ENCODE measurements at places on chromosomes 3 and 15.

DNA sequence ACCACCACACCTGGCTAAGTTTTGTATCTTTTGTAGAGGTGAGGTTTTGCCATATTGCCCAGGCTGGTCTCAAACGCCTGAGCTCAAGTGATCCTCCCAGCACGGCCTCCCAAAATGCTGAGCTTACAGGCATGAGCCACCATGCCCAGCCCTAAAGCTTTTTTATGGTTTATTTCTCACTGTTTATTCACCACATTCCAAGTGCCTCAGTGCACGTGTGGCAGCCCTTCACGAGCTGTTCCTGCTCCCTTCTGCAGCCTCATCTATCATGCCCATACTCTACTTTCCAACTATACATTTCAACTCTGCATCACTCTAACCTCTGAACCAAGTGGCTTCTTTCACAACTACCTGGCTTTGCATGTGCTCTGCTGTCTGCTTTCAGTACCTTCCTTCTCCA is 17.9 kb upstream of the OSBPL11 start:
- peaks cover 3% of the 10 kb centered on the region for H3K27me3 ChIP-seq
- H3K27ac ChIP-seq = no peak overlapping the region
- H3K36me3 ChIP-seq = no peaks in the 10 kb centered on the region
- no peak overlapping the region for H3K4me3 ChIP-seq

GRCh38 chr3:107966276-107966675 is 124.6 kb downstream of the CD47 start:
- H3K27me3 ChIP-seq = no peaks in the 10 kb centered on the region
- H3K27ac ChIP-seq = no peak overlapping the region
- H3K4me3 ChIP-seq = no peak overlapping the region
- H3K4me1 ChIP-seq = peaks cover 6% of the 10 kb centered on the region

- H3K27me3 ChIP-seq = no peaks in the 10 kb centered on the region
- no peak for DNase-seq
- H3K4me3 ChIP-seq = no peak overlapping the region
- peaks cover 29% of the 10 kb centered on the region for H3K4me1 ChIP-seq
- peak overlapping the region; percentile 59 for H3K27ac ChIP-seq
These were observed 63.6 kb downstream of the SLC15A2 start for GRCh38 chr3:121957674-121958415.

DNA sequence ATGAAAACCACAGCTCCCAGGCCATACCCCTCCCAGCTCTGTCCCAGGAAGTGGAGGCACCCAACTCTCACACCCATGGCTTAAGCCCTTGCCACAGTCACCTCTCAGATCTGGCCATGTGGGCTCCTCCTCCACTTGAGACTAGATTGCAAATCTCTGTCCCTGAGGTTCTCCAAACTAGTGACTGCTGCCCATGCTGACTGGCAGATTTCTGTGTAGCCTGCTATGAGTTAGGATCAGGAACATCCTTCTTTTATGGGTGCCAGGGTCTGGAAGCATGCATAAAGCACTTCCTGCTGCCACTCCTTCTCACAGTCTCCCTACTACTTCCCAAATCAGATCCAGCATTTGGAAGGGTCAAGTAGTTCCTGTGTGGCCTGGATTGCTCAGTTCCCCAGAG is 59.6 kb upstream of the GOLIM4 start:
- no peak overlapping the region for H3K4me3 ChIP-seq
- peaks cover 7% of the 10 kb centered on the region for H3K27me3 ChIP-seq
- DNase-seq = no peak
- no peak overlapping the region for H3K27ac ChIP-seq
- H3K36me3 ChIP-seq = no peaks in the 10 kb centered on the region
- peaks cover 4% of the 10 kb centered on the region for H3K4me1 ChIP-seq

DNA sequence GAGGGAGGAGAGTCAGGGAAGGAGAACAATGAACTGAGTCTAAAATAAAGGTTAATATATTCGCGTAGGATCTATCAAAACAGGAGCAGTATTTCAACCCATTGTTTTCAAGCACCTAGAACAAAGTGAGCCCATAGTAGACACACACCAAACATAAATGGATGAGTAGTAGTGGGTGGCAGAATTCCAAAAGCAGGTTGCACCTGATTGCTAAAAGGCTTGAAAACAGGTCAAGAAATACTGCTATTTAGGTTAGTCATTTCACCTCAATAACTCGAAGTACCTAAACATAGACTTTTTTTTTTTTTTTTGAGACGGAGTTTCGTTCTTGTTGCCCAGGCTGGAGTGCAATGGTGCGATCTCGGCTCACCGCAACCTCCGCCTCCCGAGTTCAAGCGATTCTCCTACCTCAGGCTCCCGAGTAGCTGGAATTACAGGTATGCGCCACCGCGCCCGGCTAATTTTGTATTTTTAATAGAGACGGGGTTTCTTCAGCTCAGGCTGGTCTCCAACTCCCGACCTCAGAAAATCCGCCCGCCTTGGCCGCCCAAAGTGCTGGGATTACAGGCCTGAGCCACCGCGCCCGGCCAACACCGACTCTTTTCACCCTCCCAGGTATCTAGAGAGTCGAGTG is 855 bp upstream of the ABHD5 start:
- H3K4me1 ChIP-seq = peaks cover 28% of the 10 kb centered on the region
- H3K4me3 ChIP-seq = peak overlapping the region; percentile 88
- no peaks in the 10 kb centered on the region for H3K27me3 ChIP-seq
- H3K36me3 ChIP-seq = no peaks in the 10 kb centered on the region
- no peak for DNase-seq

GRCh38 chr3:94083261-94083660 is 20.4 kb downstream of the NSUN3 start:
- no peak overlapping the region for H3K27ac ChIP-seq
- no peak overlapping the region for H3K4me3 ChIP-seq

DNA sequence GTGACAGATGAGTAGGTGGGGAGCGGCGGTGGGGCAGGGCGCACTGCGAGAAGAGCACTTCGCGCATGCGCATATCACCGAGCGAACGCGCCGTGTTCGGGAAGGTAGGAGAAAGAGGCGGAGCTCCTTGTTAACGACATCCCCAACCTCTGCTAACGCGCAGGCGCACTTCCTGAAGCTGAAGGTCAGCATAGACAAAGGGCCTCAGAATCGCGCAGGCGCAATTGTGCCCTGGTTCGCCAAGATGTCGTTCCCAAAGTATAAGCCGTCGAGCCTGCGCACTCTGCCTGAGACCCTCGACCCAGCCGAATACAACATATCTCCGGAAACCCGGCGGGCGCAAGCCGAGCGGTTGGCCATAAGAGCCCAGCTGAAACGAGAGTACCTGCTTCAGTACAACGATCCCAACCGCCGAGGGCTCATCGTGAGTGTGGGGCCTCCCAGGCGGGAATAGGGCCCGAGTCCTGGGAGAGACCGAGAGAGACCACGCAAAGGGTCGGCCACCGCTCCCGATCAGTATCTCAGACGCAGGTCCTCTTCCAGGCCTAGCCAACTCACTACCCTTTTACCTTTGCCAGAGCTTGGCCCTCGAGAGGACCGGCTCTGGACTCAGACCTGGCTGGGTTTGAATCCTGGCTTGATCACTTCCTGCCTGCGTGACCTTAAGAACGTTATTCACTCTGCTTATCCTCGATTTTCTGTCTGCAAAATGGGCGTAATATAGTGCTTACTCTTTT is at the start of gene NDUFB4:
NDUFB4 (plus strand) TSS at position 221 of the 737 bp plus-strand sequence; CDS start at position 245, 24 bp downstream.
- H3K4me3 ChIP-seq = peak within 1 kb of the TSS; percentile 96
- H3K36me3 ChIP-seq = peaks cover 17% of the 10 kb centered on the region
- peak; percentile 82 for DNase-seq
- H3K4me1 ChIP-seq = peaks cover 11% of the 10 kb centered on the region
- peak within 1 kb of the TSS; percentile 94 for H3K27ac ChIP-seq

- peak overlapping the region; percentile 89 for H3K4me3 ChIP-seq
- no peaks in the 10 kb centered on the region for H3K27me3 ChIP-seq
- peaks cover 24% of the 10 kb centered on the region for H3K4me1 ChIP-seq
- DNase-seq = no peak
- H3K27ac ChIP-seq = peak overlapping the region; percentile 87
- H3K36me3 ChIP-seq = peaks cover 15% of the 10 kb centered on the region
These were observed 873 bp downstream of the CAPN7 start for GRCh38 chr3:15206662-15207576.

- H3K36me3 ChIP-seq = no peaks in the 10 kb centered on the region
- no peak for DNase-seq
- no peaks in the 10 kb centered on the region for H3K27me3 ChIP-seq
- peaks cover 7% of the 10 kb centered on the region for H3K4me1 ChIP-seq
- H3K27ac ChIP-seq = no peak overlapping the region
- no peak overlapping the region for H3K4me3 ChIP-seq
These were observed 224.3 kb upstream of the ATP10A start for GRCh38 chr15:26087395-26087794.

- H3K27ac ChIP-seq = no peak overlapping the region
- no peak overlapping the region for H3K4me3 ChIP-seq
- no peaks in the 10 kb centered on the region for H3K27me3 ChIP-seq
These were observed 36.0 kb upstream of the LEKR1 start for GRCh38 chr3:156790156-156790555.

- peaks cover 6% of the 10 kb centered on the region for H3K27me3 ChIP-seq
- DNase-seq = no peak
- H3K4me1 ChIP-seq = no peaks in the 10 kb centered on the region
- H3K27ac ChIP-seq = no peak overlapping the region
These were observed 15.6 kb upstream of the KY start for GRCh38 chr3:134666466-134666865.

DNA sequence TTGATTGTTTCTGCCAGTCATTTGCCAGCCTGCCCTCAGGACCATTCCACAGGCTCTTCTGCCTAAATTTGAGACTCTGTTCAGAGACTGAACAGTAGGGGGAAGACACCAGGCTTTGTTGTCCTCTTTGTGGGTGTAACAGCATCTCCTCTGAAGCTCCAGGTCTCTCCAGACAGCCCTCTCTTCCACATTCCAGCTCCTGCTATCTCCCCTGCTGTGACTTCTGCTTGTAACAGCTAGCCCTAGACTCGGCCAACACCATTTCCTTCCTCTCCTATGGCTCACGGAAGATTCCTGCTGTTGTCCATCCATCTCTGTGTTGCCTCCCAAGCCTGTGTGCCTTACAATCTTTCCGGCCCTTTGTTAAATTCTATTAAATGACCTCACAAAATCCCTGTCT is 40.2 kb downstream of the SUCLG2 start:
- no peak overlapping the region for H3K4me3 ChIP-seq
- H3K27ac ChIP-seq = no peak overlapping the region
- peaks cover 10% of the 10 kb centered on the region for H3K4me1 ChIP-seq
- H3K36me3 ChIP-seq = peaks cover 66% of the 10 kb centered on the region

DNA sequence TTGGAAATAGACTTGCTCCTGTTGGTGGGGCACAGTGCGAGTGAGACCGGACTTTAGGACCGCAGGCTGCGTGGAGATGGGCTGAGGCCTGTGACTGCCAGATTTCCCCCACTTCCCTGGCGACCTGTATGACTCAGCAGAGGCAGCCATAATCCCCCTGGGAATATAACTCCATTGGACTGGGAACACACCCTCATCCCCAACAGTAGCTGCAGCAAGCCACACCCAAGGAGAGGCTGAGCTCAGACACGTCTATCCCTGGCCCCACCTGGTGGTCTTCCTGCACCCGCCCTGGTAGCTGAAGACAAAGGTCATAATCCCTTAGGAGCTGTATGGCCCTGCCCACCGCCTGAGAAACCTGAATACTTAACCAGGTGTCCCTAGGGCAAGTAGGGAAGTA is 42.6 kb downstream of the DZIP1L start:
- no peak for DNase-seq
- H3K4me1 ChIP-seq = no peaks in the 10 kb centered on the region
- H3K4me3 ChIP-seq = no peak overlapping the region
- no peak overlapping the region for H3K27ac ChIP-seq
- H3K27me3 ChIP-seq = peaks cover 20% of the 10 kb centered on the region
- no peaks in the 10 kb centered on the region for H3K36me3 ChIP-seq

- no peaks in the 10 kb centered on the region for H3K27me3 ChIP-seq
- no peaks in the 10 kb centered on the region for H3K4me1 ChIP-seq
- H3K36me3 ChIP-seq = peaks cover 42% of the 10 kb centered on the region
- H3K27ac ChIP-seq = no peak overlapping the region
These were observed 222.0 kb downstream of the MCTP2 start for GRCh38 chr15:94453227-94453988.

DNA sequence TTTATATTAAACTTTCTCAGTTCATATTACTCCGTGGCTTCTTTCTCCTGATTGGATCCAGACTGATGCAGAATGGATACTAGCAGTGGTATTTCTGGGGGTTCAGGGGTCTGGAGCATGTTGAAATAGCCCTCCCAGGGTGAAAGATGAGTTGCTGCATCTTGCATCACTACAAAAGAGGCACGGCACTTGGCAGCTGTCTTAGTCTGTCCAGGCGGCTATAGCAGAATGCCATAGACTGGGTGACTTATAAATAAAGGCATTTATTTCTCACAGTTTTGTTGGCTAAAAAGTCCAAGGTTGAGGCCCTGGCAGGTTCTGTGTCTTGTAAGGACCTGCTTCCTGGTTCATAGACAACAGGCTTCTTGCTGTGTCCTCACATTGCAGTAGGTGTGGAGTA is 660 bp upstream of the BCL2L10 start:
- no peak overlapping the region for H3K27ac ChIP-seq
- H3K4me3 ChIP-seq = peak overlapping the region; percentile 35
- H3K27me3 ChIP-seq = peaks cover 4% of the 10 kb centered on the region
- no peak for DNase-seq
- H3K36me3 ChIP-seq = no peaks in the 10 kb centered on the region

GRCh38 chr3:40660554-40660953 is 135.8 kb downstream of the ZNF621 start:
- no peaks in the 10 kb centered on the region for H3K36me3 ChIP-seq
- no peaks in the 10 kb centered on the region for H3K27me3 ChIP-seq
- peaks cover 16% of the 10 kb centered on the region for H3K4me1 ChIP-seq
- no peak for DNase-seq
- H3K4me3 ChIP-seq = no peak overlapping the region

DNA sequence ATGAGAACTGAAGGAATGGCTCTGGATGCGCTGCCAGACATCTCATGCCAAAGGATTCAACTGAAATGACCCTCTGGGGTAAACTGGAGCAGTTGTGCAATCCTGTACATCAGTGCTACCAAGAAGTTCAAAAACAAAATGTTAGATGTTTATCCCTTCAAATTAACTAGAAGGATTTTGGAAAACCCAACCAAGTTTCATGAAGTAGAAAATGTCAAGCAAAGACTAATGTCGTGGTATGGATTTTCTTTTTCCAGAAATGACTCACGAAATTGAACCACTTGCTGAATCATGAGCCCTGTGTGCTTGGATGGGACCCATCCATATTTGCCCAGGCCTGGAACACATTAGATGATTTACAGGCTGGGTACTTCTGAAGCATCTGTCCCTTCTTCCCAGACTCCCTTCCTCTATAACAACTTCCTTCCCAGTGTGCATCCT is 101.6 kb downstream of the LRTM1 start:
- no peaks in the 10 kb centered on the region for H3K27me3 ChIP-seq
- DNase-seq = no peak
- H3K27ac ChIP-seq = no peak overlapping the region
- H3K4me3 ChIP-seq = no peak overlapping the region

- no peak for DNase-seq
- H3K36me3 ChIP-seq = no peaks in the 10 kb centered on the region
- H3K27ac ChIP-seq = no peak overlapping the region
- peaks cover 37% of the 10 kb centered on the region for H3K4me1 ChIP-seq
These were observed 87.9 kb upstream of the CHD2 start for GRCh38 chr15:92812271-92812670.

- no peak overlapping the region for H3K27ac ChIP-seq
- no peak overlapping the region for H3K4me3 ChIP-seq
- H3K27me3 ChIP-seq = no peaks in the 10 kb centered on the region
These were observed 52.8 kb downstream of the FAM43A start for GRCh38 chr3:194738254-194739093.

GRCh38 chr3:134284438-134284837 is 33.8 kb upstream of the RYK start:
- H3K4me3 ChIP-seq = no peak overlapping the region
- no peaks in the 10 kb centered on the region for H3K4me1 ChIP-seq
- no peak for DNase-seq
- peaks cover 28% of the 10 kb centered on the region for H3K27me3 ChIP-seq
- no peaks in the 10 kb centered on the region for H3K36me3 ChIP-seq

- no peaks in the 10 kb centered on the region for H3K27me3 ChIP-seq
- H3K4me1 ChIP-seq = no peaks in the 10 kb centered on the region
- DNase-seq = no peak
- no peak overlapping the region for H3K4me3 ChIP-seq
- H3K27ac ChIP-seq = no peak overlapping the region
- H3K36me3 ChIP-seq = no peaks in the 10 kb centered on the region
These were observed 25.0 kb downstream of the MYLK start for GRCh38 chr3:123859177-123859576.
